ENCODE measurements at places on chromosomes 12 and 14.

DNA sequence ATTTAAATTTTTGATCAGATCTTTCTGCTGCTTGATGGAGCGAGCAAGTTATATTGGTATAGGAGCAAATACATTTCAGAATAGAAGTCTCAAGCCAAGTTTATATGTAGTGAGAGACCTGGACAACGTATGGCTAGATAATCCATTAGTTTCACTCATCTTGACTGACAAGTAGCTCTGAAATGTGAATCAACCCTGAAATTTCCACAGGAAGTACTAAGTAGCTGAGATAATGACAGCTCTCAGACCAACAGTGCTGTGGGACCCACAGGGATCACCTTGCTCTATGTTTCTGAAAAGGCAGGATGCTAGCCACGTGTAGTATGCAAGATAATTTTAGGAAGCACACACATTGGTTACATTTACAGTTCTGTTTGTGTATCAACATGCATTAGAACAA is 258.6 kb upstream of the FOXN3 start:
- DNase-seq: no peak

DNA sequence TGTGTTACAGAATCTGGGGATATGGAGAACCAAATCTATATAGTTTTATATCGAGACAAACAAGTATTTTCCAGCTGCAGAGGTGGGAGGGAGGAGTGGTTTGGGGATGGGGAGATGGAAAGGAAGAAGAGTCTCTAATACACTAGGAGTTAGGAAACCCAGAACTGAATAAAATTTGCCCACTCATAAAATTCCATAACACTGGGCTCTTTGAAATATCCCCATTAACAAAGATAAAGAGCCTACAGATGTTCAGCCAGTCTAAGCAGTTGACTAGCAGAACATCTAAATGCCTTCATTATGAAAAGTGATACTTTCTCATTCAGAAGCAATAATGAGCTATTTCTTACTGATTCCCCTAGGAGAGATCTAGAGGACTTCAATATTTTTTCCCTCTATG is 151.7 kb upstream of the GZMB start:
- DNase-seq: no peak

- no peak for DNase-seq
Measured at GRCh38 chr14:100906420-100906819, 2.9 kb upstream of the RTL1 start.

- DNase-seq: no peak
Measured at GRCh38 chr14:67955261-67955660, 135.7 kb downstream of the RAD51B start.

GRCh38 chr12:95808146-95808545 is 17.6 kb upstream of the NTN4 start:
- DNase-seq: no peak

GRCh38 chr14:49479432-49479831 is 106.7 kb downstream of the RPS29 start:
- no peak for DNase-seq

GRCh38 chr12:12872139-12872933 is 19.0 kb upstream of the GPRC5A start:
- no peak for DNase-seq

DNA sequence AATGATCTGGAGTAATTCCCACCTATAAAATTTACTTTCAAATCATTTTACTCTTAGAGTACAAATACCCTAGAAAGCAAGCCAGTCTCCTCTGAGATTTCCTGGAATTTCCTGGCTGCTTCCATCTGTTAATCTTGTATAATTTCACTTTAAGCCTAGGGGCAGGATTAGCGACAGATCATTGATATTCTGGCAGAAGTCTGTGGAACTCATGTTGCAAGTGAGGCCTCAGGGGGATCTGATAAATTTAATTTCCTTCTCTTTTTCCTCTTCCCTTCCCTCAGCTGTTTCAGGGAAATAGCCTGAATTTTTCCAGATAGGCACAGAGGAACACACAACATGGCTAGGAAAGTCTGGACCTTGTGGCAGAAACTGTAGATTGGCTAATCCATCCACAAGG is 5.9 kb upstream of the KRT6A start:
- no peak for DNase-seq
